ENCODE measurements at places on chromosomes 11 and 22.

DNA sequence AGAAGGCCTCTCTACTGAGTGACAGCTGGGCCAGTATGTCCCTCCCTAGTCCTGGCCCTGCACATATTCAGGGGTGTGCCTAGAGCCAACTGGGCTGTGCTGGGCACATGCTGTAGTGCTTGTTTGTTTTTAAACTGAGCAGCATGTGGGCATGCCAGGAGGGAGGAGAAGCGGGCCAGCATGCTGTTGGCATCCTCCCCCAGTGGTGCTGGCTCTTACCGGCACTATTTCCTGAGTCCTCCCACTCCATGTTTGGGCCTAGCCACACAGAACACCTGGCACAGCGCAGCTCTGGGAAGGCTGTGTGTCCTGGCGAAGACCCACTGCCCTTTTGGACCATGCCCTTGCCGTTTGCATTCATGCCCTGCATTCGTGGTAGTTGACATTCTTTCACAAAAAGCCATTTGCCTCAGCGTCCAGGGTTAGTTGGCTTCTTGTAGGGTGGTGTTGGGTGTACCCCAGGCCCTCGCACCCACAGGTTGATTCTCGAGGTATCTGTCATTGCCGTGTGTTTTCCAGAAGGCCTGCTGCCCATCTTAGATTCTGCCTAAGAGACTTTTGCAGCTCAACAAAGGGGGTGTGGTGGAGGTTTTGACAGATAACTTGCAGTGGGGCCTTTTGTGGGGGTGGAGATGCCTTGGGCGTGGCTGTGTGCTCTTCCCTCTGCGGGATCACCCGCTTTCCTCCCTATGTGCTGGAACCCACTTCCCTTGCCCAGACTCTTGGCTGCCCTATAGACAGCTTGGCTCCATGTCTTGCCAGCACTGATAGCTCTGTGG lies 13.6 kb downstream of the DGCR8 start:
- DNase-seq, result no peak

DNA sequence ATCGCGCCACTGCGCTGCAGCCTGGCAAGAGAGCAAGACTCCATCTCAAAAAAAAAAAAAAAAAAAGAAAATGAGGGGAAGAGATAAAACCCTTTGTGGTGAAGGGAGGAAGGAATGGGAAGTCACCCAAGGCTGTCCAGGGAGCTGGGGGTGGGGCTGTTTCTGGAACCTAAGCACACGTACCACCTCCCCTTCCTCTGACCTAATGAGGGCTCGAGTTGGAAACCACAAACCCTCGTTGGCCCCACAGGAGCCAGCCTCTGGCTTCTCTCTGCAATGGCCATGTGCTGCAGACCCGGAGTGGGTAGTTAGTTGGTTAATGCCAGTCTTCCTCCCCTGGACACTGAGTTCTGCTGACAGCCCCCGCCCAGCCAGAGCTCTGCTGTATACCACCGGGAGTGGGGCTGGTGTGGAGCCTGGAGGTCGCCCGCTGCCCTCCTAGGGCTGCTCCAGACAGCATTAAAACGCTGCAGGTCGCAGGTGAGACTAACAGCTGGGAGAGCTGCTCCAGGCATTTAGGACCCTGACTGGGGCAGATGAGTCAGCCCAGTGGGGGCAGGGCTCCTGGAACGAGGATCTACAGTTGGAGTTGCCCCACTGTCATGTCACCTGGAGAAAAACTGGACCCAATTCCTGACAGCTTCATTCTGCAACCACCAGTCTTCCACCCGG lies at the start of gene LGALS12:
TSS of gene LGALS12 (plus strand) at position 228 of the 672 bp plus-strand sequence. CDS start at position 603, 375 bp downstream.
- DNase-seq, result no peak

GRCh38 chr11:118114266-118114665 lies 27.5 kb upstream of the SMIM35 start:
- no peak for DNase-seq

- DNase-seq, result no peak
Measured at GRCh38 chr11:71461696-71462095, 8.7 kb downstream of the NADSYN1 start.

DNA sequence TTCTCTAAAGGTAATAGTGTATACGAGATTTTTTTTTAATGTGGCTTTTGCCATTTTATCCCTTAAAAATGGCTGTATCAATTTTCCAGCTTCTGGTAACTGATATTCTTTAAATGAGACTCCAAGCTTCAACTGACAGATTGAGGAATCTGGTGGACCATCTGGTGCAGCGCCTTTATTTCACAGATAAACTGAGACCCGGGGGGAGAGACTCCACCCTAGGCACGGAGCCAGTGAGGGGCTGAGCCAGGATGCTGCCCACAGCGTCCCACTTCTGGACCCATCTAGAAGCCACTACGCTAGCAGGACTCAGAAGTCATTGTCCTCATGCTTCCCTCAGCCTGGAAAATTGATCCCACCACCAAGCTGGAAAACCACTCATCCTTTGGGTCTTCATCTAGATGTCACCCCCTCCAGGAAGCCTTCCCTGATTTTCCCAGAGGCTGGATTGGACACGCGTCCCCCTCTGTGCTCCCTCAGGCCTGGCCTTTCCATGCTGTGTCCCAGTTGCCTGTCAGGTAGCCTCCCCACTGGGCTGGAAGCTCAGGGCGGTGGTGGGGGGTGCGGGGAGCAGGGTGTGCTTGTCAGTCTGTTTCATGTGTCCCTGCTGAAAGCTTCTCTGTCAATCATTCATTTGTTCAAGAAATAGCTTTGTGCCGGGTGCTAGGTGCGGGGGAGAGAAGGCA lies 12.3 kb upstream of the CD5 start:
- DNase-seq, result no peak
